ENCODE measurements at places on chromosomes 2 and 18. TPM values are rescaled to one million over a fixed set of nuclear protein-coding genes. Genes with fewer than 3 reads are reported as not detected.

The BOK gene
- total RNA-seq = 2.5 TPM

GRCh38 chr2:30425326-30425725 is 21.7 kb upstream of the LCLAT1 start:
- no peaks in the 10 kb centered on the region for H3K36me3 ChIP-seq
- H3K4me3 ChIP-seq = no peak overlapping the region
- no peaks in the 10 kb centered on the region for H3K27me3 ChIP-seq

The DSG4 gene
- total RNA-seq = under 0.01 TPM

The CYBRD1 gene
- 14.9 TPM for total RNA-seq

DNA sequence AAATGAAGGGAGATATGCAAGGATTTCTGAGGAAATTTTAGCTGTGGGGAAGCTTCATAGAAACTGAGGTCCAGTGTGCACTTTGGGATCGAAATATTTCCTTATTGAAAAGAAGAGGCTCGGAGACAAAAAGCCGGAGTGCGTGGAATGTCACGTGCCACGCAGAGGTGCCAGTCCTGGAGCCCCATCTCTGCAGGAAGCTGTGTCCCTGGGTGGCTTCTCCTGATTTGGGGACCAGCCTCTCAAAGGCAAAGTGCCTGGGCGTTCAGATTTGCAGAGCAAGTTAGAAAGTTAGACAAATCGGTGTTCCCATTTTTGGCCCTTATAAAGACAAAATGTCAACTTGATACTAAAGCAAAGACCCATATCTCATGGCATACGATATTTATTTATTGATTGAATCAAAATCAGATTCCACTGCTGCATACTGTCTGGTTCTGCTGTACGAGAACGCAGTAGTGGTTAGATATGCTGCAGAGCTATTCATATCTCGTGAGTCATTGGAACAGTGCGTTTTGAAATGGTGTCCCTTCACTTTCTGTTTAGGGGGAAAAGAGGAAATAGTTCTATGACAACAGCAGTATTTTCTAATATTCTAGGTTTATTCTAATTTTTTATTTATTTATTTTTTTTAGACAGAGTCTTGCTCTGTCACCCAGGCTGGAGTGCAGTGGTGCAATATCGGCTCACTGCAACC is 9.1 kb upstream of the ATG16L1 start:
- peaks cover 4% of the 10 kb centered on the region for H3K4me1 ChIP-seq
- DNase-seq = no peak
- H3K27me3 ChIP-seq = no peaks in the 10 kb centered on the region
- no peak overlapping the region for H3K4me3 ChIP-seq
- no peak overlapping the region for H3K27ac ChIP-seq
- H3K36me3 ChIP-seq = no peaks in the 10 kb centered on the region

The DSEL gene
- 3.0 TPM for total RNA-seq

GRCh38 chr2:151071382-151071781 is 190.3 kb downstream of the RBM43 start:
- H3K27ac ChIP-seq = no peak overlapping the region
- no peaks in the 10 kb centered on the region for H3K27me3 ChIP-seq
- H3K4me3 ChIP-seq = no peak overlapping the region
- no peak for DNase-seq

The CHRND gene
- total RNA-seq = 0.57 TPM

The ERMN gene
- 0.71 TPM for total RNA-seq

All from thymus (tissue), 14 donors.